ENCODE measurements at places on chromosomes 3 and 15.

DNA sequence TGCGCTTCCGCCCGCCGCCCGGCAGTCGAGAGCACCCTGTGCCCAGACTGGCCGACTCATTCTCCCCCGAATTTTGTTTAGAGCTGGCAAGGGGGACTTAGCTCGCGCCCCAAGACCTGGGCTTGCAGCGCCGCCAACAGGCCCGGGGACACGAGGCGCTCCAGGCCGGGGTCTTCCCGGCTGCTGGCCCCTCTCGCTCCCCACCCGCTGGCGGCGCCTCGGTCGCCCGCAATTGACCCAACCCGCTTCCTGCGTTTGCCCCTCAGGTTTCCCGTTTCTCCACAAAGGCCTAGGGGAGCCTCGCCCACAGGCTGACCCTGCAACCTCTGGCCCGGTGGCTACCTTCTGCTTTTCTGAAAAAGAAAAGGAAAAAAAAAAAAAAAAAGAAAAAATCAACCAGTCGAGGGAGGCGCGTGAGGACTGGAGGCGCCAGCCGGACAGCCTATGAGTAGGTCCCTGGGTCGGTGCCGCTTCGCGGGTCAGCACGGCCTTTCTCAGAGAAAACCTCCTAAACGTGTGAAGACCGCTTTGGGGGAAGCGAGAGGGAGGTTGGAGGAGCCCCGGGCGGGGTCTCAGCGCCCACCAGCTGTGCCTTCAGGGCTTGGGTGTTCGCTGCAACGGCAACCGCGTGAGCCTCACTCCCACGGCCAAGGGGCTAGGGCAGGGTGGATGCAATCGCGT lies 7.2 kb downstream of the FOXL2 start:
- DNase-seq: no peak

GRCh38 chr15:38215707-38216106 lies 36.9 kb upstream of the SPRED1 start:
- no peak for DNase-seq

DNA sequence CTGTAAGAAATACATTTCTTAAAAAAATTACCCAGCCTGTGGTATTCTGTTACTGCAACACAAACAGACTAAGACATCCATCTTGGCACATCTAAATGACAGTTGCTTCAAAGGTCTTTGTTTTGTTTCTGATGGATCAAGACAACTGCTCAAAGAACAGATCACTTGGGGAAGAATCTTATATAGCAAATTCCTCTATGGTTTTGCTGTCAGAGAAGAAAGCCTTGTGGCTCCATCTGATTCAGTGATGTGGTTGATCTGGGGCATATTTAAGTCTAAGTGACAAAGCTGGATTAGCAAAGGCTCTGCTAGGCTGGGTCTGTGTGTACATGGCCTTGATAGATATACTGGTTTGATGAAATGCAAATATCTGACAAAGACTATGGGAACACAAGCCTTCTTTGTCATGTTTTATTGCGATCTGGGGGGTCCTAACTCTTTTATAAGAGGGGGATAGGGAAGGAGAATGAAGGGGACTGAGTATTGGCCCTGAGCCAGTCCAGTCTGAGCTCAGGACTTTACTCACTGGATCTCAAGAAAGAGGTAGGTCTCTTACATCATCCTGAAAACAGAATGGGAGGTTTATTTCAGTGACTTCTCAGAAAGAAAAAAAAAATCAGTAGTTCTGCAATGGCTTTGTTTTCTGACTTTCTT lies 14.3 kb upstream of the LIMD1 start:
- DNase-seq: no peak

DNA sequence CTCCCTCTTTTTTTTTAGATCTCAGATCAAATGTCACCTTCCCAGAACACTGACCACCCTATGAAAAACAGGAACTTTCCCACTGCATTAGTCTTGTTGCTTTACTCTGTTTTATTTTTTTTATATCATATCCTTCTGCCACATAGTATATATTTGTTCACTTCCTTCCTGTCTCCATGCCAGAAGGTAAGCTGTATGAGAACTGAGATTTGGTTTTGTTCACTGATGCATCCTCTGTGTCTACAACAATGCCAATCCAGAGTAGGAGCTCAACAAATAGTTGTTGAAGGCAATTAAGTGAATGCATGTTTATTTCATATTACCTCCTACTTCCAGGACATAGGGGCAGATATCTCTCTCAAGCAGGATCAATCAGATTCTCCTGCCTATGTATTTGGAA lies 114.4 kb downstream of the TPRG1 start:
- no peak for DNase-seq

GRCh38 chr3:1442271-1442670 lies 349.4 kb downstream of the CNTN6 start:
- DNase-seq: no peak

DNA sequence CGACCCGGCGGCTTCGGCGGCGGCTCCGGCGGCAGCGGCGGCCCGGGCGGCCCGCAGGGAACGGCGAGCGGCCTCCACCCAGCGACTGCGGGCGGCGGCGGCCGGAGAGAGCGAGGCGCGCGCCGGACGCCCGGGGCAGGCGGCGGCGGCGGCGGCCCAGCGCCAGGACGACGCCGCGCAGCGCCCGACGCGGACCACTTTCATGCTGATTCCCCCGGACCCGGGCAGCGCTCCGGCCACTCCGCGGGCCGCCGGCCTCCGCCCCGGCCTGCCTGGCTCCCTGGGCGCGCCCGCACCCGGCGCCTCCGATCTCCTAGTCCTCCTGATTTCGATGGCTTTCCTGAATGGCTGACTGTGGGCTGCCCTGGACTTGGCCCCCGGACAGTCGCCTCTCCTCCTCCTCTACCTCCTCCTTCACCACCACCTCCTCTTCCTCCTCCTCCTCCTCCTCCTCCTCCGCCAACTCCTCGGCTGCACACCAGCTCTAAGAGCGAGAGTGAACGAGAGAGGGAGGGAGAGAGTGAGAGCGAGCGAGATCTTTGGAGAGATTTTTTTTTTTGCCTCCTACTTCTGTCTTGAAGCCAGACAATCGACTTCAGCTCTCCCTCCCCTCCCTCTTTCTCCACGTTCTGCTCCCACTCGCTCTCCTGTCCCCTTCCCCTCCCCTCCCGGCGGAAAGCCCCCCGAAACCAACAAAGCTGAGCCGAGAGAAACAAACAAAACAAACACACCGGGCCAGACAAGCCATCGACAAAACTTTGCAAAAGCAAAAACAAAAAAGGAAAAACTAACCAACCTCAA lies 844 bp downstream of the NR2F2 start:
- DNase-seq: no peak

GRCh38 chr3:61613666-61614065 lies 52.3 kb downstream of the PTPRG start:
- no peak for DNase-seq

DNA sequence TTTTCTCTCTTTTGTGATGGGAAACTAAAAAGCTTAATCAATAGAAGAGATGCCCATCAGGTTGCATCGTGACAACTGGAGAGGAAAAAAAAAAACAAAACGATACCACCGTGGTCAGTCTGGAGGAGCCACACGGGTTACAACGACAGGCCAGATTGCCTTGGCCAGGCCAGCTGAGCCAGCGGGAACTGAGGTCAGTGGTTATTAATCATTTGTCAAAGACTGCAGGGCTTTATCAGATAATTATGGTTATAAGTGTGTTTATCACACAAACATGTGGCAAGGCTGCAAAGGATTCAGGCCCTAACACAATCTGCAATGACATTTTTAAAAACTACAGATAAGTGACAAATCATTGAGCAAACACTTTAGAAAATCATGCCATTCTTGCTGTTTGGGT lies 135.0 kb upstream of the FAM3D start:
- no peak for DNase-seq

GRCh38 chr3:110070161-110070916 lies 733.0 kb upstream of the DPPA4 start:
- DNase-seq: no peak

GRCh38 chr3:9225268-9225667 lies 24.2 kb downstream of the SRGAP3 start:
- DNase-seq: no peak

DNA sequence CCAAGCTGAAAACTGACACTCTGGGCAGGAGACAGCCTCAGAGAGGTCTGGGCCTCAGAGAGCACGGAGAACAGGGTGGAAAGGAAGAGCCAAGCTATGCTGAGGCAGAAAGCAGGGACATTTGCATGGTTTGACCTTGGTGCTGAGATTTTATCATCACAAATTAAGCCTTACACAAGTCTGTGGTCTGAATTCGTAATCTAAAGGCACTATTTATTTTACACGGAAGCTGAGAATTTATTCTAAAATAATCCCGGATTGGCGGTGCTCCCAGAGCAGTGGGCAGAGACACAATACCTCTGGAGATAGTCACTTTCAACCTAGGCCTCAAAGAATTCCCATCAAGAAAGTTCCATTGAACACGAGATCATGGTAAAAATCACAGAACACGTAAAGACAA lies 47.5 kb downstream of the CFAP92 start:
- no peak for DNase-seq

DNA sequence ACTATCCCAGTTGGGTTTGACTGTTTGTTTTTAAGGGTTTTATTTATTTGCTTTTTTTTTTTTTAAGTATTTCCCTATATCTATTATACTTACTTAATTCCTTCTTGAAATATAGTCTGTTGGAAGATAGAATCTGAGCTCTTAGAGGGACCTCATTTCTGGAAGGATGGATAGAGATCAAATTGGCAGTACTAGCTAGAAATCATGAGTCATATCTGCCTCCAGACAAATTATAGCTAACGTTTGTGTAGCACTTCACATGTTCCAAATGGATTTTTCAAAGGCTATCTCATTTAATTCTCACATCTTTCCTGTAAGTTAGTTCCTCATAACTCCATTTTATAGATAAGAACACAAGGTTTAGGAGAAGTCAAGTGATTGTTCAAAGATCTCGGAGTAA lies 384.7 kb downstream of the ZIC1 start:
- no peak for DNase-seq

GRCh38 chr3:55959471-55960080 lies 472.5 kb upstream of the WNT5A start:
- DNase-seq: no peak

GRCh38 chr3:177174607-177175170 lies 22.6 kb downstream of the TBL1XR1 start:
- DNase-seq: no peak

GRCh38 chr3:131047582-131047981 lies 20.9 kb downstream of the NEK11 start:
- no peak for DNase-seq

DNA sequence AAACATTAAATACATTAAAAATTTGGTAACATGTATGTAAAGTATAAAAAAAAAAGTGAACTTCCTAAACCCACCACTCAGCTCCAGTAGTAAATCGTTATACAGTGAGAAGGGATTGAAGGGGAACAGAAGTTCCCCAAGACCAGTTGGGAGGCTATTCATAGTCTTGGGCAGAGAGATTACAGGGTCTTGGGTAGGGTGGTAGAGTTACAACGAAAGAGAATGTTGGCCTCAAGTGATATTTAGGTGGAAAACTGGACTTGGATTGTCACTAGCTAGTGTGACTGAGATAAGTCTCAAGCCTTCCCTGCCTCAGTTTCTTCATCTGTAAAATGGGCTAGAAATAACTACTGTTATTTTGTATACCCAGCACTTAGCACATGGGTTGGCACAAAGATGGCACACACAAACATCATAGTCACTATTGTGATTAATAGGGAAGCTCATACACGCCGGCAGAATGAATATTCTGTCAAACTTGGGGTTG lies 431 bp upstream of the YEATS2 start:
- no peak for DNase-seq

DNA sequence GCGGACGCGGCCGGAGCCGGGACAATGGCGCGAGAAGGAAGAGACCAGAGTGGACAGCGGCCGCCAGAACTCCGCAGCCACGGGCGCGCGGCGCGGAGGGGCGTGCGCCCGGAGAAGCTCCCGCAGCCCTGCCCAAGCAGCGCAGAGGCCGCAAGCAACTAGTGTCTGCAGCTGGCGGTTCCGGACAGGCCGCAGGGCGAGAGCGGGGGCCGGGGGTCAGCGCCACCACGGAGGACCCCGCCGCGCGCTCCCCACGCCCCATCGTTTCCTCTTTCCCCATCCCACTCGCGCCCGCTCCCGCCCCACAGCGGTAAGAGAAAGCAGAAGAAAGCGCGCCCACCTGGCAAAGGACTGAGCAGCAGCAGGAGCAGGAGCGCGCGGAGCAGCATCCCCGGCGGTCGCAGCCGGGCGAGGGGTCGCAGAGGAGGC lies 440 bp downstream of the PRTG start:
- DNase-seq: no peak

GRCh38 chr3:93855401-93855800 lies 118.3 kb downstream of the PROS1 start:
- no peak for DNase-seq

DNA sequence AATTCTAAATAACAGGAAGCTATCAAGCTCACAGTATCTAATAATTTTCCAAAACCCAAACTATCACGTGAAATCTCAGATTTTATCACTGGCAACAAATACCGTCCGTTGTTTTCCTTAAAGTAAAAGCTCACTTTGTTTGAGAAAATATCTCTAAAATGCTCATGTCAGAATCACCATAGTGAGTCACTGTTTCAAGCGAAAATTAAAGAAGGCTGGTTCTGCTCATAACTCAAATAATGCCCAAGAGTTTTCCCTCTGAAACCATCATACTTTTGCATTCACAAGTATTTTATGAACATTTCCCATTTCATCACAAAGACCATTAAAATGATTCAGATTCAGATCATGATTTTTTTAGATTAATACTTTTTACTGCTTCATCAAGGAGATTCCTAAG lies 50.6 kb downstream of the TBL1XR1 start:
- DNase-seq: no peak

DNA sequence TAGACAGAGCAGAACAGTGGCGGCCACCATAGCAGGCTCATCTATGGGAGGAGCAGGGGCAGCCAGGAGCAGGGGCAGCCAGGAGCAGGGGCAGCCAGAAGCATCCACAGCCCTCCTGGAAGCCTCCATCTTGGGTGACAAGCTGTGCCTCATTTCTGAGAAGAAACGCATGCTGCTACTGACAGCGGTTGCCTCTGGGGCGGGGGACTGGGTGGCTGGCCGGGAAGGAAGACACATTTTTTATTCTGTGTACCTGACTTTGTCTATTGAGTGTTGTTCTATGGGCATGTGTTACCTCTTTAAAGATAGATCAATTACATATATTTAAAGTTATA lies 71.5 kb upstream of the KLF13 start:
- no peak for DNase-seq

GRCh38 chr15:73225358-73226015 lies 143.3 kb downstream of the HCN4 start:
- DNase-seq: no peak

GRCh38 chr15:87269566-87269965 lies 987.0 kb downstream of the NTRK3 start:
- DNase-seq: no peak
